ENCODE measurements at places on chromosomes 2 and 18.

- DNase-seq = no peak
These were observed 17.8 kb upstream of the TCF4 start for GRCh38 chr18:55605733-55606338.

GRCh38 chr2:199591826-199592225 is 134.1 kb upstream of the SATB2 start:
- DNase-seq = no peak

GRCh38 chr18:25648716-25649260 is 296.8 kb upstream of the ZNF521 start:
- DNase-seq = no peak

DNA sequence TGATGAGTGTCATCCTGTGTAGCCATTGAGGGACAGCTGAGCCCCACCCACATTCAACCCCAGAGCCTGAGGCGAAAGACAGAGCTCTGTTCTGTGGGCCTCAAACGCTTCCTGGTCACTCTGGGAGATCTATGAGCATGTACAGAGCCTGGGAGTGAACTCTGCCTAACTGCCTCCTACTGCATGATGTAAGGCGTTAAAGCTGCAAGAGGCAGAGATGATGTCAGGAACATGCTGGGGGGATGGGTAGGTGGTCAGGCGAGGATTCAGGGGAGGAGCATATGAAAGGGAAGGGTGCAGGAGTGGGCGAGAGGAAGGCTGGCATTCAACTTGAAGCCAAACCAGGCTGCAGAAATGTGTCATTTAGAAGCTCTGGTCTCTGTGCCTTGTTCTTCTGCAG is 181.0 kb downstream of the TFCP2L1 start:
- no peak for DNase-seq

DNA sequence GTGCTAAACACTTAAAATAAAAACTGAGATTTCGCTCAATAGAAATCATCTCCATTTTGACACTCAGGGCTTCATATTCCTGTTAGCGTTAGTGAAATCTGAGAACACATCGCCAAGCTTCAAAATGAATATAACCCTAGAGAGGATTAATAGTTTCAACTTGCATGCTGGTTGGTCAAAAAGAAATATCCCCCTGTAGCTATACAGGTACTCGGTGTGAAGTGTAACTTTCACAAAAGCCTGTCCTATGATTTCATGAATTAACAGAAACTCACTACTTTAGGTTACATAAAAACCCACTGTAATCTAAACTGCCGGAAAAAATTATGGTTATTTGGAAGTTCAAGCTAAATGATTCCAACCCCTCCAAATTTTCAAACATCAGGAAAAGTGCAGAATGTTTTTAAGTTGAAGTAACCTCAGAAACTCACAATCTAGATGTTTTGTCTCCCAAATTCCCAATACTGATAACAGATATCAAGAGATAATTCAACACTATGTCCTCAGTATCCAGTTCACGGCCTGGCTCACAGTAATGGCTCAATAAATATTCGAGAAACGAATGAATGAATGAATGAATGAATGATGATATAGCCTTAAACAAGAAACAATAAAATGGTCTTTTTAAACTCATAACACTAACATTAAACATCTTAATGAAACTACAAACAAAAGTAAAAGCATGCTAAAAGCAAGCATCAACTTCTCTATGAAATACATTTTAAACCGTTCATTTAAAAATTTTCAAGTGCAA is 2.5 kb downstream of the TLK1 start:
- DNase-seq = no peak

DNA sequence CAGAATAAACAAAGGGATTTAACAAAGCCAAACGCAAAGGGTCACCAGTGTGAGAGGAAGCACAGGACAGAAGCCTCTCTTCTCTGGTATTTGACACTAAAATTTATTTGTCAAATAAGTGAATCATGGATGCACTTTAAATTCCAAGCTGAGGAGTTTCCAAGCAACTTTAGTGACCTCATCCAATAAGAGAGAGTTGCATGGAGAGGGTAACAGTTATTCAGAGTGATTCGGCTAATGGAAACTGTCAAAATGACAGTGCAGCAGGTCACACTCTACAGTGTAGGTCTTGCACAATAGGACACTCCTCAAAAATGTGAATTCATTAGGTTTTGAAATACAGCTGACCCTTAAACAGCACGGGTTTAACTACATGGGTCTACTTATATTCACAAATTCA is 103.9 kb upstream of the ACVR1C start:
- DNase-seq = no peak

DNA sequence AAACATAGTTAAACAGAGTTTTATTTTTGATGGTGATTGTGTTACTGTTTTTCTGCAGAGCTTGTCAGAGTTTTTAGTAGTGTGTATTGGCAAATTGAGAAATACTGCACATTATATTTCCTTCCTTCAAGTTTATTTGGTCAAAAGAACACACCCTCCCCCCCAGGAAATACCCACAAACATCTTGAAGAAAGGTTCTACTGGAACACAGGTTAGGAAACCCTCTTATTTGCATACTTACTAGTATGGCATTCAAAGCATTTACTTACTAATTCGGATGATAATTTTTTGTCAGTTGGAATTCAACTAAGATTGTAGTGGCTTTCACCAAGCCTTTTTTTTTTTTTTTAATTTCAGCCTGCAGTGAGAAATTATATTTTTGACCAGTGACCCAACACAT is 9.1 kb downstream of the CAB39 start:
- no peak for DNase-seq

DNA sequence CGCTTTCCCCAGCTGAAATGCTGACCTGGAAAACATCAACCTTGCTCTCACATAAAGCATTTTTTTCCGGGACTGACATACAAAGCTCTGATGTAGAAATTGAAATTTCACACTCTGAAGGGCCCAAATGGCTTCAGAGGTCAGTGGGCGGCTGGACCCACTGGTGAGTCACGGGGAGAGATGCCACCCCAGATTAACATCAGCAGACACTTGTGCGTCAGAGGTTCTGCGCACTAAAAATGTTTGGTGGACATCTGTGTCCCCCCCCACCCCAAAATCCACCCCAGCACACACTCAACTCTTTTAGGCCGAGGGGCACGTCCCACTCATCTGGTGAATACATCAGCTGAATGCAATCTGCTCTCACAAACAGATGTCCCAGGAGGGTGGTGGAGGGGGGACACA is 208.9 kb downstream of the ASB1 start:
- DNase-seq = no peak

- DNase-seq = no peak
These were observed 83.2 kb upstream of the OTOS start for GRCh38 chr2:240223631-240224030.

GRCh38 chr2:211157211-211157610 is 600.8 kb downstream of the CPS1 start:
- no peak for DNase-seq

DNA sequence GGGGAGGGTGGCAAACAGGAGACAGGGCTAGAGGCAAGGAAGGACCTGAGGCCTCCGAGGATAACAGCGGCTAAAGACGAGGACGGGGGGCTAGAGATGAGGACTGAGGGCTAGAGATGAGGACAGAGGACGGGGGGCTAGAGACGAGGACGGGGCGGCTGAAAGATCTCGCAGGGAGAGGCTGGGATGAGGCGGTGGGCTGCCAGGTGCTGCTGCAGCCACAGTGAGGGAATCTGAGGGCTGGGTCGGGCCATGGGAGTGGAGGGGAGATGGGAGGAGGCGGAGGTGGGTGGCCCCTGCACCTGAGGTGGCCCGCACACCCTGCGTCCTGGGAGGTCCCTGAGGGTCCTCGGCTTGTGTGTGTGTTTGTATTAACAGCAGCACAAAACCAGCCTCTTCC is 350.2 kb upstream of the SALL3 start:
- no peak for DNase-seq
